ENCODE measurements at places on chromosomes 12 and 14. TPM values are rescaled to one million over a fixed set of nuclear protein-coding genes. Genes with fewer than 3 reads are reported as not detected.

- no peak for DNase-seq
Observed at GRCh38 chr14:36430169-36430568, 89.9 kb downstream of the NKX2-1 start.

- no peak for DNase-seq
Observed at GRCh38 chr12:9752145-9752933, 8.4 kb downstream of the CD69 start.

GRCh38 chr12:49877066-49877465 is 26.6 kb downstream of the FAIM2 start:
- DNase-seq: no peak

DNA sequence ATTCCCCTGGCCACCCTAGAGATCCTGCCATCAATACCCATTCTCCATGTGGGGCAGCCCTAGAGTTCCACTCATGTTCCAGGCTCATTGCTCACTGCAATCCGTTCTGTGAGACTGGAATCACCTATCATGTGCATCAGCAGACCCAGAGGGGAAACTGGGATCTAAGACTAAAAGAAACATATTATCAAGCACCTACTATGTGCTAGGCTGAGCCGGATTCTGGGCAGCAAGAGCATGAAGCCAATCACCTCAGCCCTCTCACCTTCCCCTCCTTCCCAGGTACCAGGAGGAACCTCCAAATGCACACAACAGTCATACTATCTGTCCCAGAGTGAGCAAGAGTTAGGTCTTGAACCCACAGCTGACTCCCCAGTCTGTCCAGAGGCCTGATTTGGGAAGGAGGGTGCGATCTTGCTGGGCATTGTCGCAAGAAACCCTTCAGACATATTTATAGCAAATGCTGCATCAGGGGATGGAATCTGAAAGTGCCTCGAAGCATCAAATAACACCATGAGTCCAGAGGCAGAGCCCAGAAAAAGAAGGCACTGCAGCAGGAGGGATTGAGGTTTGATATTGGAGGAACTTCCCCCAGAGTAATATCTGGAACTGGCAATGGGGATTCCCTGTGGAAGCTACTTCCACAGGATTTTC is 6.7 kb upstream of the CACNB3 start:
- no peak for DNase-seq

- no peak for DNase-seq
Observed at GRCh38 chr14:37599507-37600368, 4.3 kb downstream of the TTC6 start.

DNA sequence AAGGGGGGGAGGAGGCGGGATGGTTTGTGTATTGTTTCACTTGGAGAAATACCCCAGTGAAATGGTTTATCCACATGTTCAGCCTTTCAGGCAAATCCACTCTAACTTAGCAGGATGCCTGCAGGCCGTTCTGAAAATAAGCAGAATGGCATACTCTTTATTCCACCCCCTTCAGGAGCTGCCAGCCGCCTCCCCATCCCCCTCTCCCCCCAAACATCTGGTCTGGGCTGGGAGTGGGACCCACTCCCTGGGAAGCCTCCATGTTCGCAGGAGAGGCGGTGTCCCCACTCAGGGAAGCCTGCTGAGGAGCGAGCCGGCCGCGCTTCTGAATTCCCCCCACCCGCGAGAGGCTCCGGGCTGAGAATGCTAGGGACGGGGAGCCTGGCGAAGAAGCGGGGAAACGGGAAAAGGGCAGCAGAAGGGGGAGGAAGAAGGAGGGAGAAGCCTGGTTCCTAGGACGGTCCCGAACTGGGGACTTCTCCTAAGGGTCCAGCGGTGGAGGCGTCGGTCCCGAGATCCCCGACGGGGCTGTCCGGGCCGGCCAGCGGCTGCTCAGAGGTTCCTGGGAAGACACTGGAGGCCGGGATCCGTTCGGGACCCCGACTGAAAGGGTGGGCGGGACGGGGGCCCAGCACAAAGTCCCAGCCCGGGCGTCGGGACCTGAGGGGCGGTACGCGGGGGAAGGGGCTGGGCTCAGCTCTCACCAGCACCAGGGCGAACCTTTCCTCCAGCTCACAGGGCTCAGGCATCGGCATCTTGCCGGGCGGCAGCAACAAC is 666 bp downstream of the FMNL3 start:
- peak; percentile 41 for DNase-seq

DNA sequence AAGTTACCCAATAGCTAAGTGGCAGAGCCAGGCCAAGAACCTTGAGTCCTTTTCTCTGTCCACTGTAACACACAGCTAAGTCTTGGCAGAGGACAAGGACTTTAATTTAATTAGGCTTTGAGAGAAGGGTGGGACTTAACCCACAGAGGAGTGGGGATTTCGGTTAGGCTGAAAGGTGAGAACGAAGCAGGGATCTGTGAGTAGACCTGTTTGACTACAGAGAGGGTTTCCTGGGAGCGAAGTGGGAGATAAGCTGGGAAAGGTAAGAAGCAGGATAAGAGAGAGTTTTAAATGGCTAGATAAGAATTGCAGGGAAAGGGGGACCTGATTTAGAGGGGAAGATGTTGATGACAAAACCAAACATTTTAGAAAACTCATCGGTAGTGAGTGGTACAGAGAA is 2.0 kb upstream of the PPFIBP1 start:
- DNase-seq: no peak

- DNase-seq: no peak
Observed at GRCh38 chr14:59454139-59454538, 11.0 kb downstream of the GPR135 start.

DNA sequence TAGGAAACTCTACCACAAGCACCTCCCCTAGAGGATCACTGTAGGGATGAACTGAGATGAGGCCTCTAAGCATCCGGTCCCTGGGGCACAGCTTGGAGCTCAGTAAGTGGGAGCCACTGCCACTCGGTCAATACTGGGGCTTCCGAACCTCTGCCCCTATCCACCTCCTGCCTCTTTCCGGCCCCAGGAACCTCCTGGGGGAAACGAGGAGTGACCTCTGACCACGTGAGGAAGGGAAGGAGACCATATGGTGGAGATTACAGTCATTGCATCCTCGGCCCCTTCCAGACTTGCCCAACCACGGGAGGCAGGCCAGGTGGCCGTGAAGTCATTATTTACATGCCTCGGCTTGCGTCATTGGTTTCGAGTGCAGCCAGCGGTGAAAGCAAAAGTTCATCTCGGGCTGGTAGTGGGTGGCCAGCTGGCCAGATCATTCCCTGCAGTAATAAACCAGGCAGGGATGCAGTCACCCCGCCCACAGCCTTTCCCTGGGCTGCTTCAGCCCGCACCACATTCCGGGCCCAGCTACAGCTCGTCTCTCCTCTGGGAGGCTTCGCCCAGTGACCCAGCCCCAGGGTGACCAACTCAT is 65.4 kb downstream of the C14orf132 start:
- DNase-seq: peak; percentile 87

- DNase-seq: no peak
Observed at GRCh38 chr12:88577537-88577936, 2.7 kb downstream of the KITLG start.

DNA sequence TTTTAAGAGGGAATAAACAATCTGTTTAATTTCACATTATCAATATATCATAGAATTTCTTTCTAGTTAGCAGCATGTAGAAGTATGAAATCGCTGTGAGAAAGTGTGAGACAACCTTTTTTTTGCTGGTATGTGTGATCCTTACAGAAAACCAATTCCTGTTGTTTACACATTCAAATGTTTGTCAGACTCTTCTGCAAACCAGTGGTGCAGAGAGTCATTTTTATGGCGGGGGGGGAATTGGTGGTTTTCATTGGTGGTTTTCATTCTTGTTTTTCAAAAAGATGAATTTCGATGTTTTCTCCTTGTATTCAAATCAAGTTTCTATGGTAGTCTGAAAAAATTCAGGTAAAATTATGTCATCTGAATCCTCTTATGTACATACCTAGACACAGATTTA is 57.8 kb downstream of the SLC25A21 start:
- no peak for DNase-seq

DNA sequence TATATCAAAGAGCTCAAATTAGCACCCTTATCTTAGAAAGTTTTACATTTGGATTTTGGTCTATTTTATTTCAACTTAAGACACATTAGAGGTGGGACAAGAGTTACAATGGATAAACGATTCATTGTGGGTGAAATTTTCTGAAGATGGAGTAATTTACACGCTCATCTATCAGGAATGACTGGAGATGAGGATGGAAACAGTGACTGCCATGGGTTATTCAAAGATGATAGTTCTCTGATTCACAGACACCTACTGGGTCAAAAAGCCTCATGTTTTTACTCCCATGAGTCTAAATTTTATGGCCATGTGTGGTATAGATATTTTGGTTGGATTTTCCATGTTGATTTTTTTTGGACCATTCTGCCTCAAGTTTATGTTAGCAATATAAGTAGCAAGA is 22.1 kb downstream of the SAMD4A start:
- DNase-seq: no peak

- no peak for DNase-seq
Observed at GRCh38 chr12:13135371-13136178, 32.1 kb upstream of the GSG1 start.

GRCh38 chr12:63090716-63091115 is 60.3 kb downstream of the AVPR1A start:
- DNase-seq: no peak

GRCh38 chr12:72792889-72793288 is 520.7 kb downstream of the TRHDE start:
- no peak for DNase-seq

GRCh38 chr14:54856152-54856551 is 46.5 kb downstream of the GCH1 start:
- no peak for DNase-seq

FAM186B gene
- total RNA-seq: not detected

CHGA gene
- not detected for total RNA-seq

GALNT8 gene
- 5.8 TPM for total RNA-seq

SOAT2 gene
- not detected for total RNA-seq

CAPZA3 gene
- not detected for total RNA-seq
